ENCODE measurements at places on chromosomes 7 and 10.

DNA sequence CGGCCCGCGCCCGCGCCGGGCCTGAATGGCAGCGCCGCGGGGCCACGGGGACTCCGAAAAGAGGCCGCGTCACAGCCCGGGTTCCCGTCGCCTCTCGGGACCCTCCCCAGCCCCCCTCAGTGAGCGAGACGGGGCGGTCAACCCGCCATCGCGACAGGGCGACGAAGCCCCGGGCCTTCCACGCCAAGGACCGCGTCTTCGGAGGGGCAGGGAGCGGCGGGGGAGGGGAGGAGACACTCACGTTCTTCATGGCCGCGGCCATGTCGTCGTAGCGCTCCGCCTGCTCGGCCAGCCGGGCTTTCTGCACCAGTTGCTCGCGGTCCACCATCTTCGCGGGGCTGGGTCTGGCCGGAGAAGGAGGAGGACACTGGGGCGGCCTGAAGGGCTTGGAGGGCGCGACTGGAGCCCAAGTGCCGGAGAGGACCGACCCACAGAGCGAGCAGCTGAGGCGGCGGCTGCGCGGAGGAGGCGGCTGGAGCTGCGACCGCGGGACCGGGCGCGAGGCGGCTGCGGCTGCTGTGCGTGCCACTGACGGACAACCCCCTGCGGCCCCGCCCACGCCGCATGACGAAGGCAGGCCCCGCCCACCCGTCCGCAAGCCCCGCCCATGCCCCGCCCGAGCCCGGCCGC lies at the start of gene YWHAG:
Gene YWHAG, minus strand, starts transcription at position 511 of the 630 bp plus-strand sequence. Its CDS starts 183 bp downstream, at position 328.
- DNase-seq, result peak; percentile 79

DNA sequence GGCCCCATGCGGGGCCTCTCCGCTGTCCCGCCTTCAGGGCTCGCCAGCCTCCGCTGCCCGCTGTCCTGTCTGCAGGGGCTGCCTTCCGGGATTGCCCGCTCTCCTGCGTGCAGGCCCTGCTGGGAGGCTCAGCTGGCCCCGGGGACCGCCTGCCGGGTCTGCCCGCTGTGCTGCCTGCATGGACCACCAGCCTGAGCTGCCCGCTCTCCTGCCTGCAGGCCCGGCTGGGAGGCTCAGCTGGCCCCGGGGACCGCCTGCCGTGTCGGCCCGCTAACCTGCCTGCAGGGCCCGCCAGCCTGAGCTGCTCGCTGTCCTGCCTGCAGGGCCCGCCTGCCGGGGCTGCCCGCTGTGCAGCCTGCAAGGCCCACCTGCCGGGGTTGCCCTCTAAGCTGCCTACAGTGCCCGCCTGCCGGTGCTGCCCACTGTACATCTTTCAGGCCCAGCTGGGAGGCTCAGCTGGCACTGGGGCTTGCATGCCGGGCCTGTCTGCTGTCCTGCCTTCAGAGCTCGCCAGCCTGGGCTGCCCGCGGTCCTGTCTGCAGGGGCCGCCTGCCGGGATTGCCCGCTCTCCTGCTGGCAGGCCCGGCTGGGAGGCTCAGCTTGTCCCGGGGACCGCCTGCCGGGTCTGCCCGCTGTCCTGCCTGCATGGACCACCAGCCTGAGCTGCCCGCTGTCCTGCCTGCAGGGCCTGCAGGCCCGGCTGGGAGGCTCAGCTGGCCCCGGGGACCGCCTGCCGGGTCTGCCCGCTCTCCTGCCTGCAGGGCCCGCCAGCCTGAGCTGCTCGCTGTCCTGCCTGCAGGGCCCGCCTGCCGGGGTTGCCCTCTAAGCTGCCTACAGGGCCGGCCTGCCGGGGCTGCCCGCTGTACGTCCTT lies 165.1 kb downstream of the GLRX3 start:
- peak; percentile 41 for DNase-seq

- DNase-seq, result no peak
Observed at GRCh38 chr10:5494611-5495010, 4.8 kb downstream of the CALML5 start.

GRCh38 chr7:93890464-93891068 lies at the start of gene TFPI2:
Gene TFPI2, minus strand, starts transcription at chr7:93890753. Its CDS starts 75 bp downstream, at chr7:93890678.
- no peak for DNase-seq

GRCh38 chr10:653991-654646 lies 35.3 kb downstream of the DIP2C start:
- DNase-seq, result no peak

DNA sequence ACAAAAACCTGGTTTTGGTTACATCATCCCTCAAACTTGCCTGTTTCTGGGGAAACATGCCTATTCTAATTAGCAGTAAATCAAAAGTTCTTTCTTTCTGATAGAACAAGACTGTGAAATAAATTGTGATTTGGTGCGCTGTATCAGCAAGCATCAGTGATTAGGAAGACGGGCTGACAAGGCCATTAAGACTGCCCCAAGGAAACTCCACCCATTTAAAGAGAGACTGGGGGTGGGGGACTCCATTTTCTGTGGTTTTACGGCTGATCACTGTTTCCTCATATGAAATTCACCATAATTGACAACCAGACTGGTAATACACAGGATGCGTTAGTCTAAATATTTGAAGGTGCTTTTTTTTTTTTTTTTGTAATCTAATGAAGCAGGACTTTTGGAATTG lies 68.7 kb downstream of the MBL2 start:
- no peak for DNase-seq

DNA sequence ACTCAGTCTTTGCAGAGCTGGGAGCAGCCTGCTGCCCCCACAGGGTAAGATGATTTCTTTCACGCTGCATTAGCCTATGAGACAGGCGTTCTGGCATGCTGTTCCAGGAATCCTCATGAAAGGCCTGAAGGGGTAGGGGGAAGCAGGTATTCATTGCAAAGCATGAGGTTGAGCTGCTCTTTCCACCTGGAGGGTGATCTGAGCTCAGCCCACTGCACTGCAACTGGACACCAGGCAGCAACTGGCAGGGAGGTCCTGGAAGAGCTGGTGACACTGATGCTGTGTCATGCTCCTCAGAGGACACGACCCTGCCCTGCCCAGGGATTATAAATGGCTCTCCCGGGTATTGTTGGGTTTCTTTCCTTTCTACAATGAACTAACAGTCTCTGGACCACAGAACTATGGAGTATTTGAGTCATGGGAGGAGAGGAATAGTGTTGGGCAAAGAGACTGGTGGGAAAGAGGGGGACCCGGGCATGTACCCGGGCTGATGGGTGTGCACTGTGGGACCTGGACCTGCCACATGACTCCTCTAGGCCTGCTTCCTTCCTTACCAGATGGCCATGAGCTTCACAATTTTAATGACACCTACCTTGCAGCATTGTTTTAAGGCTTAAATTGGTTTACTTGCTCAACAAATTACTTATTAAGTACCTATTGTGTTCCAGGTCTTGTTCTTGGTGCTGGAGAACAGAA lies 24.3 kb downstream of the SLC25A28 start:
- no peak for DNase-seq

- no peak for DNase-seq
Observed at GRCh38 chr7:130958846-130959245, 224.8 kb upstream of the KLF14 start.

DNA sequence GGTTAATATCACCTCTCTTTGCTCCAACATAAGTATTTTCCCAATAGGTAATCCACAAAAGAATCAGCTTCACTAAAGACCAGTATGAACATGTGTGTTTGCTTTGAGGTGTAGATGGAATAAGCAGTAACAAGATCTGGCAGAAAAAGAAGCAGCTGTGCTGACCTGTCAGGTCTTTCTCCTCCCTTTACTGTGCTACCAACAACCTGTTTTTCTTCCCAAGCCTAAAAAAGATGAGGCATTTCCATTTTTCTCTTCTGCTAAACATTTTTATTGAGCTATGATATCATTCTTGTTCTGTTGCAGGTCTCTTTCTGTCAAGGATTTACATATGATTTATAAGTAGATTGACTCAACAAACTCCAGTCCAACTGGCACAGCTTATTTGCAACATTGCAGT lies 315.2 kb upstream of the GLI3 start:
- no peak for DNase-seq

GRCh38 chr10:30500963-30501504 lies 67.0 kb downstream of the MAP3K8 start:
- DNase-seq, result no peak

GRCh38 chr10:77390481-77390891 lies 247.1 kb downstream of the KCNMA1 start:
- DNase-seq, result no peak

GRCh38 chr7:151117565-151117964 lies 31.3 kb downstream of the AGAP3 start:
- peak; percentile 22 for DNase-seq

- no peak for DNase-seq
Observed at GRCh38 chr7:22726907-22727713, at the start of gene IL6. Gene IL6, plus strand, starts transcription at chr7:22727200. Its CDS starts 63 bp downstream, at chr7:22727263.

- no peak for DNase-seq
Observed at GRCh38 chr7:34153656-34154270, 248.4 kb downstream of the BMPER start.

DNA sequence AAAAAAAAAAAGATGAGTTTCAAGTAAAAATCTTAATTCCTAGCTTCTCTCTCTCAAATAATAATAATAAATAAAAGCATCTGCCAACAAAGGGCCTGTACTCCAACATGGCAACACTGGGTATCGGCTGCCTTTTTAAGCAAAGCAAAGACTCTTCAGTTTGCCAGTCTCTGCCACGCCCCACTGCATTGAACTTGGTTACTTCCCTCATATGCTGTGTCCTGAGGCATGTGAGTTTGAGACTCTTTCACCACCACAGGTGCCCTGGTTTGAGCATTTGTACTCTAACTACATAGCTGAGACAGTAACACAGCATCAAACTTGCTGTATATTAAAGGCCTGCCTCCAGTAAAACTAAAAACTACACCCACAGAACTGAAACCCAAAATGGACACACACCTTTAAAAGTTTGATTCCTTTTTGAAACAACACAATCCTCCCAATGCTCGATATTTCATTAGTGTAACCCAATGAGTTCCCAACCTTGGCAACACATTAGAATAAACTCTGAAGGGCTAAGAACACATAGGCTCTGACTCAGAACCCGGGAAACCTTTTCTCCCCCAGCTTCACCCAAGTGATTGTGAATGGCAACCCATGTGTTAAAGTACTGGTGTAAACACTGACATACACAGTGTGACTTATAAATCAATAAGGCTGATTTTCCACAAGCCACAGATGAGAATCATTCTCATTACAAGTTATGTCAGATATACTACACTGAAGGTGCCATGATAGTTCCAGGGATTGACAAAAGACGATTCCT lies 12.0 kb downstream of the JAZF1 start:
- no peak for DNase-seq

DNA sequence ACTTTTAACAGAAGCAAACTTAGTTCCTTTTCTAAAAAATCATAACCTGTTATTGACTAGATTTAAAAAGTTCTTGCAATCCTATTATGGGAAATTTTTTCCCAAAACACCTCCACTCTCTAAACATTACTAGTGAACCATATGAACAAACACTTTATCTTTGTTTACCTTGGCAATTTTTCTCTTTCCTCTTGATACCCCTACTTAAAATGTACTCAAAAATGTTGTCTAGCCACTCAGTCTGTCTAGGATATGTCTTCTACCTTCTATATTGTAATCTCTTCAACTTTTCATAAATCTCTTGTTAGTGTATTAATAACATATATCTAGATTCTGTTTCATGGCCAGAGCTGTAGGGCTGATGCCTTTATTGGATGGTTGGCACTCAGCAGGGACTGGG lies 630.0 kb upstream of the GRM3 start:
- no peak for DNase-seq

DNA sequence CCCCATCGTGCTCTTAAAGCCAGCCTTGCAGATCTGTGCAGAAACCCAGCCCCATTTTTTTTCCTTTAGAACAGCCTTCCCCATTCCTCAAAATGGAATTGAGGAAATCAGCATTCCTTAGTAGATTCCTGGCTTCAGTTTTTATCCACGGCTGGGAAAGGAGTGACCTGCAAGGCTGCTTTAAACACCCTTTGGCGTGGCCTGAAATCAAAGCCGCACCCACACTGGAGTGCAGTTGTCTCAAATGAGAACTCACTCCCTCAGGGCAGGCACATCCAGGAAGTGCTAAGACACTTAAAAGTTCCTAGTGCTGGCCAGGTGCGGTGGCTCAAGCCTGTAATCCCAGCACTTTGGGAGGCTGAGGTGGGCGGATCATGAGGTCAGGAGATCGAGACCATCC lies 34.8 kb downstream of the HTR5A start:
- DNase-seq, result no peak

DNA sequence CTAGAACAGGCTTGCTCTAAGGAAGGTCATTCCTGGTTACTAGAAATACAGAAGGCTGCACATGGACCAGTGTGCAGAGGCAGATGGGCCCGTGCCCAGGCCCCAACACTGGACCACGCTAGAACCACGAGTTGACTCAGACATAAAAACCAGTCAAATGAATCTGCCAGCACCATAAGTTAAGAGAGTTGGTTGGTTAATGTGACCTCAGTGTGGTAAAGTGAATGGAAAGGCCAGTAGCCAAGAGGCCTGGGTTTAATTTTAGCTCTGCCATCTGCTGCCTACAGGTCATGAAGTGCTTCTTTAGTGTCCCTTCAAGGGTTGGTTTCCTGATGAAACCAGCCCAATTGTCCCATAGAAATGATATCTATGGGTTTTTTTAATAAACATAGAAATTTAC lies 329.6 kb upstream of the NRP1 start:
- DNase-seq, result no peak

All from stimulated activated CD4-positive, alpha-beta T cell treated with anti-CD3 and anti-CD28 coated beads, Interleukin-2, amount 100 ng/mL, for 4 hours (primary cell).